ENCODE measurements at places on chromosomes 7 and 10. TPM values are rescaled to one million over a fixed set of nuclear protein-coding genes. Genes with fewer than 3 reads are reported as not detected.

DNA sequence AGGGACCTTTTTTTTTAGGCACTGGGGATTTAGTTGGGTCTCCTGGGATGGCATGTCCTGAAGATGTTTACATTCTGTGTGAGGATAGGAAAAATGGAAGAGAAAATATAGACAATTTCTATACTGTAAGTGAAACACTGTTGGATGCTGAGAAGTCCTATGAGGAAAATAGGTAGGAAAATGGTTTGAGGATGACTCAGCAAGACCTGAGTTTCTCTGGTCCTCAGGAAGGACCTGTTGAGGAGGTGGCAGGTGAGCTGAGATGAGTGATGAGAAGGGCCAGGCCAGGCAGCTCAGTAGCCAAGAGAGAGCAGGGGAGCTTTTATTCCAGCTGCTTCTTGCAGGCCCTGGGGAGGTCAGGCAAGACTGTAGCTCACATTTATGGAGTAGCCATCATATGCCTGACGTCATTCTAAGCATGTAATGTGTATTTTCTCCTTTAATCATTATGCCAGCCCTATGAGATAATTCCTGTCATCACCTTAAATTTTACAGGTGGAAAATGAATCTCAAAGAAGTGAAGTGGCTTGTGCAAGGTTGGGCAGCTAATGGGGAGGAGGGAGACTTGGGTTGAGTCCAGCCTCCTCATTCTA lies 19.1 kb upstream of the LRRC18 start:
- no peak for DNase-seq

- no peak for DNase-seq
These were observed 3.8 kb downstream of the LDB3 start for GRCh38 chr10:86671985-86672710.

- no peak for DNase-seq
These were observed 612.1 kb downstream of the AUTS2 start for GRCh38 chr7:70210200-70210935.

Gene DUS4L
- 17.9 TPM for total RNA-seq

Gene LAMB1
- 31.4 TPM for total RNA-seq

All from occipital lobe (tissue), 3 donors.